Pancreas (tissue), 10 donors: ENCODE measurements at places on chromosomes 12 and 14. TPM values are rescaled to one million over a fixed set of nuclear protein-coding genes. Genes with fewer than 3 reads are reported as not detected.

DNA sequence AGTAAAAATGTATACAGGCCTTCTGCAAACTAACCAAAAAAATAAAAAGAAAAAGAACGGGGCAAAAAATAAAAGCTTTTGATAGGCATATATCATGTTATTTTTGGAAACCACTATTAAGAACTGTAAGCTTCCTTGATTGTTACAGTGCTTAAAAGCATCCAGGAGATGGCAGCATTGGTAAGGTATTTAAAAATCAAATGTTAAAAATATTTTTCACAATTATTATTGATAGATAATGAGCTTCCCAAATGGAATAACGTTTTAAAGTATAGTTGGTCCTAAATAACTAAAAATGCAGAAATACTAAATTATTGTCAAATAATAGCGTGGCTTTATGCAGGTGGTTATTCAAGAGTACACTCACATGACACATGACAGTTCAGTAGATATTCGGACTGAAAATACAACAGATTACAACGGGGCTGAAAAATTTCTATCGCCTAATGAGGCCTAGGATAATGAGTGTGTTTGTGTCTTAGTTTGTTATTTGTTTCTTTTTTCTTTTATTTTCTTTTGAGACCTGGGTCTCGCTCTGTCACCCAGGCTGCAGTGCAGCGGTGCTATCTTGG lies 127.2 kb upstream of the ATF7IP start:
- H3K4me1 ChIP-seq = no peaks in the 10 kb centered on the region
- no peaks in the 10 kb centered on the region for H3K36me3 ChIP-seq
- no peaks in the 10 kb centered on the region for H3K27me3 ChIP-seq
- H3K27ac ChIP-seq = no peak overlapping the region
- H3K4me3 ChIP-seq = no peak overlapping the region

DNA sequence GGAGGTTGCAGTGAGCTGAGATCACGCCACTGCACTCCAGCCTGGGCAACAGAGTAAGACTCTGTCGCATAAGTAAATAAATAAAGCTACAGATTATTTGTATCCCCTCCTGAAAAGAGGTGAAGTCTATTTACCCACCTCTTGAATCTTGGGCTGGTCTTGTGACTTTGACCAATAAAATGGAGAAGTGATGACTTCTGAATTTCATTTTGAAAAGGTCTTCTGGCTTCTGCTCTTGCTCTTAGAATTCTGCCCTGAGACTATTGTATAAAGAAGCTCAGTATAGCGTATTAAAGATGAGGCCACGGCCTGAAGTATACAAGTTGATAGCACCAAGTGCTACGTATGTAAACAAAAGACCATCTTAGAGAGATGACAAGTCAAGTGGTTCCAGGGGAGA lies 88.3 kb upstream of the AMN1 start:
- H3K36me3 ChIP-seq = no peaks in the 10 kb centered on the region
- H3K4me3 ChIP-seq = no peak overlapping the region
- H3K27ac ChIP-seq = no peak overlapping the region

- no peaks in the 10 kb centered on the region for H3K4me1 ChIP-seq
- H3K27ac ChIP-seq = no peak overlapping the region
- no peaks in the 10 kb centered on the region for H3K27me3 ChIP-seq
- no peak for DNase-seq
Observed at GRCh38 chr12:13606290-13606689, 375.1 kb downstream of the GRIN2B start.

INSM2 gene
- total RNA-seq = not detected

DNA sequence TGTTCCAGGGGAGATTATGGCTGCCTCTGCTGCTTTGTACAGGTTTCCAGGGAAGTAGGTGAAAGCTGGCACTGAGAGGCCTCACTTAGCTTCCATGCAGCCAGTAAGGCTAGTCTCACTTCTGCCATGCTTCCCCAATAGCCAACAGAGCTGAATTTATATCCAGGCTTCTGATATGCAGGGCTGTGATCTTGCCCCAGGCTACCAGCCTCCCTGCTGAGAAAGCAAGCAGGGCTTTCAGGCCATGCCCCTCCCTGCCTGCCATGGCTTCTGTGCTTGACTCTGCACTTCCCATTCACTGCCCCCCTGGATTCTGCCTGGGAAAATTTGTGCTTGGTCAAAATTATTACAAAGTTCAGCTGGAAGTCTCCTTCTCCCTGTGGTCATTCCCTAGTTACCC lies 302.1 kb upstream of the FBXO33 start:
- H3K27ac ChIP-seq = no peak overlapping the region
- DNase-seq = no peak
- H3K27me3 ChIP-seq = no peaks in the 10 kb centered on the region

GRCh38 chr12:121810833-121811433 lies 7.1 kb downstream of the SETD1B start:
- H3K4me1 ChIP-seq = no peaks in the 10 kb centered on the region
- H3K27ac ChIP-seq = no peak overlapping the region
- peak overlapping the region; percentile 77 for H3K4me3 ChIP-seq
- no peaks in the 10 kb centered on the region for H3K27me3 ChIP-seq
- no peak for DNase-seq
- H3K36me3 ChIP-seq = peaks cover 6% of the 10 kb centered on the region
